Nephron progenitor cell (in vitro differentiated cells): ENCODE measurements at places on chromosomes 7 and 10.

DNA sequence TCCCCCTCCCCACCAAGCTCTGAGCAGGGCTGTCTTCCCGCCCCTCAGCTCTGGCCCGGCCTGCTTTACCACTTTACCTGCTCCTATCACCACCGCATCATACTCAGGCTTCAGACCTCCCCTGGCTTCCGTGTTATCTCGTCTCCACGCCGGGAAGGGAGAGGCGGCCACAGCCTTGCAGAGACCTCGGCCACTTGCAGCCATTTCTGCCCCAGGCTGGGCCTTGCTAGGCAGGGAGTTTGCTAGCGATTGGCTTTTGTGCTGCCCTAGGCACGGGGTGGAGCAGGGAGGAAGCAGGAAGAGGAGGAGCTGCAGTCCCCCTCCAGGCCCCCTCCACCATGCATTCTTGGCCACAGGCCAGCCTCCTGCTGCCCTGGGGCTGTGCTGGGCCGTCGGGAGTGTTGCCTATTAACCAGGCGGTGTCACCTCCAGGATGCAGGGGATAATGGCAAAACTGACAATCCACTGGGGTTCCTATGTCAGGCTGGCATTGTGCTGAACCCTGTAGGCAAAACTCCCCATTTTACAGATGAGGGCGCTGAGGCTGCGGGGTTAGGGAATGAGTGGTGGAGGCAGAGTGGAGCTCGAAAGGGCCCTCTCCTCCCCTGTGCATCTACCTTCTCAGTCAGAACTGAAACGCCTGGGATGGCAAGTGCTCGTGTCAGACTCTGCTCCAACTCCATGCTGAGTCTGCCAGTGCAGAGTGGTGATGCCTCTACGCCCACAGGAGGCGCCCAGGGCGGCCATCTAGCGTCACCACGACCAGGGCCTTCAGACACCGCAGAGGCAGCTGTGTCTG, at the start of gene PYROXD2:
Gene PYROXD2, minus strand, starts transcription at position 251 of the 799 bp plus-strand sequence. Its CDS starts 47 bp downstream, at position 204.
- DNase-seq: peak; percentile 63

DNA sequence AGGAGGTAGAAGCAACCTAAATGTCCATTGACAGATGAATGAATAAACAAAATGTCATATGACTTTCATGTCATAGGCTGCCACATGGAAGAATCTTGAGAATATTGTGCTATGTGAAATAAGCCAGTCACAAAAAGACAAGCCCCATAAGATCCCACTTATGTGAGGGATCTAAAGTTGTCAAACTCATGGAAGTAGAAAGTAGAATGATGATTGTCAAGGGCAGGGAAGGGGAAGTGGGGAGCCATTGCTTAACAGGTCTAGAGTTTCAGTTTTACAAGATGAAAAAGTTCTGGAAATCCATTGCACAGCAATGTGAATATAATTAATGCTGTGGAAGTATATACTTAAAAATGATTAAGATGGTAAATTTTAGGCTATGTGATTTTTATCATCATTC, 229.3 kb upstream of the KMT2E start:
- DNase-seq: no peak

GRCh38 chr7:40649247-40649646, 514.4 kb downstream of the SUGCT start:
- DNase-seq: no peak

GRCh38 chr10:80582286-80582960, 44.7 kb downstream of the SH2D4B start:
- no peak for DNase-seq

DNA sequence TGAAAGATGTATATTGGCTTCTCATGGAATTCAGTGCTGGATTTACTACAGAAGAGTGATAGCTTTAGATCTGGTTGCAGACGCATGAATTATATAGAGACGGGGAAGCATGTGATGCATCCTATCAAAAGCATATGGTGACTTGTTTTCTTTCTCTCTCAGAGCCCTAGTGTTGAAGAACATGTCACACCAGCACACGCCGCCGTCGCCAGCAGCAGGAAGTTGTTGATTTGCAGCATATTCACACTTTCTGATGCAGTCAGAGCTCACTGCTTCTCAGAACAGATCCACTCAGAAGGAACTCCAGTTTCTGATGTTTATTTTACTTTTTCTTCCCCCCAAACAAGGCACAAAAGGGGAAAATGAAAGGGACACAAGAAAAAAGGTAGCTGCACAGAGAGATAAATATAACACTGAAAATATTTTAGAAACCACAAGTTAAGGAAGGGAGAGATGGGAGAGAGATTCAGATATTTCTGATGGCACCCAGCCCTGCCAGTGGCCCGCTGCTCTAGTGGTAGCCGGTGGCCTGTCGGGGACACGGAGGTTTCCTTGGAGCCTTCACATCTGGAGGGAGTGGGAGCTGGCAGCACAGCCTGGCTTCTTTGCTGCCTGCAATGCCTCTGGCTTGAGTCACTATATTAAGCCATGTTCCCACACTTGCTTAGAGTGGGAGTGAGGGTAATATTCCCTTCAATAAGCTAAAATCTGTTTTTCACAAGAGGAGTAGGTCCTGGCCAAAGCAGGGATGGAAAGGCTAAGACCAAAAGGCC, 123.2 kb downstream of the NRP1 start:
- no peak for DNase-seq

DNA sequence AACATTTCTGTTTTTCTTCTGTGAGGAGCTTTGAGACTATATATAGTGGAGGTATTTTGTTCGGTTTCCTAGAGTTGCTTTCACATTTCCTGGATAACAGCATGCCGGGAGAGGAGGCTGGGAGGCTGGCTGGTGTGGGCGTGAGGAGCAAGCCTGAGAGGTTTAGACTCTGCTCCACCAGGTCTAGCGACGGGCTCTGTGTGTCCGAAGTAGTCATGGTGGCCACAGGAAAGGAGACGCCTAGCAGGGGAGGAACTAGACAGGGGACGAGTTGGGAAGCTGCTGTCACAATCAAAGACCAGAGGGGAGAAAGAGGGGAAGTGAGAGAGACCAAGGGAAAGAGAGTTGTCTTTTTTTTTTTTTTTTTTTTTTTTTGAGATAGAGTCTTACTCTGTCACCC, 19.6 kb downstream of the PTPRE start:
- DNase-seq: no peak

DNA sequence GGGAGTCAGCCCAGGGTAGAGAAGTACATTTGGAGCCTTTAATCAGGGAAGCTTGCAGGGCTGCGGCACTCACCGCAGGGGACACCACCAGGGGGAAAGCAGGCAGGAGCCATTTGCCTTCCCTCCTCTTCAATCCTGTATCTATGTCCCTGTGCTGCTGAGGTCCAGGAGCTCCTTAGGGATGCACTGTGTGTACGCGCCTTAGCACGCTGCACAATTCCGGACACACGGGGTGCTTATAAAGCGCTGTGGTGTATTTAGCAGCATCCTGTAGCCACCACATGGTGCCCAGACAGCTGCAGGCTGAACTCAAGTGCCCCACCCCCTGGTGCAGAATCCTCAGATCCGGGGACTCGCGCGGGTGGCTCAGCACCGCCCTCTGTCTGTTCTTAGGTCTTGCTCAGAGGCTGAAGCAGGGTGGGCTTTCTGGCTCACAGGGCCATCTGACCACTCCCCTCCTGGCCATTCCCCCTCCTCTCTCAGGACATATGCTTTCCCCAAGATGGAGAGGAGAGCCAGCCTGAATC, 421.4 kb downstream of the SDK1 start:
- peak; percentile 56 for DNase-seq

DNA sequence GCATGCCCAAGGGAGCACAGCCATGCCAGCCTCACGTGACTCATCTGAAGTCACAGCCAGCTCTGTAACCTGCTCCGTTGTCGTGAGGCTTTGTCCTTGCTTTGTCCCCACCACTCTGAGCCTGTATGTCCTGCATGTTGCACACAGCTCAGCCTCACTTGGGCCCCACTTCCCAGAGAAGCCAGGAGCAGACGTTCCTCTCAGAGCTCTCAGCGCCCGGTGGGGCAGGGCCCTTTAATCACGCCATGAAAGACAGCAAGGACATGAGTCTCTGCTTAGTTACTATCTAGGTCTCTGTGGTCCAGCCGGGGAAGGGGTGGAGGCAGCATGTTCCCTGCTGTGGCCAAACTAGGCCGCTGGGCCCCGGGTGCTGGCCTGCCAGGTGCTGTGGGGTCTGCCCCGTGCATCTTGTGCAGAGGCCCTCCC, 127.4 kb upstream of the FAM20C start:
- DNase-seq: no peak

- DNase-seq: peak; percentile 75
Measured at GRCh38 chr10:96043893-96044715, 721 bp downstream of the CCNJ start.

GRCh38 chr7:131250331-131250730, 77.3 kb upstream of the MKLN1 start:
- no peak for DNase-seq

GRCh38 chr7:130793855-130794618, 60.0 kb upstream of the KLF14 start:
- DNase-seq: no peak

- DNase-seq: no peak
Measured at GRCh38 chr7:22846961-22847360, 24.3 kb upstream of the TOMM7 start.

DNA sequence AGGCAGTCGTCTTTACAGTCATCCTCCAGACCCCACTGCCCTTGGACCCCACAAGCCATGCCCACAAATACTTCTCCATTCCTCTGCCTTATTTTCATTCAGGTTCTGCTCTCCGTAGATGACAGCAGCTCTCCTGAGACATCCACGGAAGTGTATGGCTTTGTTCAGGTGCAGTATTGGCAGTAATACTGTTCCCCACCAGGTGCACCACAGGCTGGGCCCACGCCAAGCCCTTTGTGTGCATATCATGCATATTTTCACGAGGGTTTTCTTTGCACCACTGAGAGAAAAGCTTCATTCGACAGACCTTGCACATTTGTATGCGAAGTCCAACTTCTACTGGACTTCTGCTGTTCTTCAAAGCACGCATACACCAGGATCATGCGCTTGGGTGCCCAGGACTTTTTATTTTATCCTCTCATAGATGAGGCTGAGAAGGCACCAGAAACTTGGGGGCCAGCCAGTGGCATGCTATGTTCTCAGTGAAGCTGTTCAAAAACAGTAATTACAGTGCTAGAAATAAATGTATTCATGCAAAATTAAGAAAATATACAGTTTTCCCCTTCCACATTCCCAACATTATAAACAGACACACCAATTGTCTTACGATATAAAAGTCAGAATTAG, 37.8 kb upstream of the PITRM1 start:
- no peak for DNase-seq

- DNase-seq: no peak
Measured at GRCh38 chr10:131183546-131184045, 127.9 kb downstream of the TCERG1L start.

DNA sequence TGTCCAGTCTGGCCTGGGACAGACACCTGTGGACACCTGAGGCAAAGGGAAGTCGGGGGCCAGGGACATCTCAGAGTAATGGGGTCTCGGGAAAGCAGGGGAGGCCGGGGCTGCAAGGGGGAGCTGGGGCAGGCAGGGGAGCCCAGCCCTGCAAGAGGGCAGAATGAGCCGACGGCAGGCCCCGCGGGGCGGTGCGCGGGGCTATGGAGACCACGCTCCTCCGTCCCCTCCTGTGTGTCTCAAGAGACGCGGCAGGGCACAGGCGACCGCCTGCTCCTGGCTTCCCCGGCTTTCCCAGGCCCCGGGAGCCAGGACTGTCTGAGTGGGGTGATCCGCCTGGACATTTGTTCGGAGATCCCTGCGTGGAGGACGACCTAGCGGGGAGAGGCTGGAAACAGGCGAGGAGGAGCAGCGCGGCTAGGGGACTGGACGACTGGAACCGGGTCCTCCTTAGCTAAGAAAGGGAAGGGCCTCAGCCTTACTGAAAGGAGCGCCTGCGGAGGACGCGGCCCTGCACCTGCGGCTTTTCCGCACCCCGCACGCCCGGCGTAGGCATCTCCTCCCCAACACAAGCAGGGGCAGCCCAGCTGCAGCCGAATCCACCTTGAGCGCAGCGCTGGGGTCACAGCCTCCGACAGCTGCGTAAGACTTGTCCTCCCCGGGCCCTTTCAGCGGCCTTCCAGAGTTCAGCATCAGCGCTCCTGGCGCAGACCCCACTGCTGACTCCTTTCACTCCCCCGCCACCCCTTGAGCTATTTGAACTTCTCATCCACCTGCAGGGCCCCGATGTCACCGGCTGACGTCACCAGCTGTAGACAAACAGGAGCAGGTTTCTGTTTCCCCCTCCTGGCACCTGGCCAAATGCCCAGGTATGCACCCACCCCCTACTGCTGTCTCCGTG, 176.4 kb downstream of the ZNF248 start:
- no peak for DNase-seq

GRCh38 chr10:57785546-57785945, 482.1 kb downstream of the IPMK start:
- DNase-seq: no peak

- no peak for DNase-seq
Measured at GRCh38 chr10:96122824-96123223, 7.3 kb upstream of the ZNF518A start.

- DNase-seq: no peak
Measured at GRCh38 chr7:44498230-44498954, 7.9 kb upstream of the NUDCD3 start.

GRCh38 chr10:31083765-31084184, 52.1 kb upstream of the ZNF438 start:
- peak; percentile 35 for DNase-seq

GRCh38 chr10:73647211-73647874, 6.1 kb upstream of the MYOZ1 start:
- DNase-seq: peak; percentile 67

DNA sequence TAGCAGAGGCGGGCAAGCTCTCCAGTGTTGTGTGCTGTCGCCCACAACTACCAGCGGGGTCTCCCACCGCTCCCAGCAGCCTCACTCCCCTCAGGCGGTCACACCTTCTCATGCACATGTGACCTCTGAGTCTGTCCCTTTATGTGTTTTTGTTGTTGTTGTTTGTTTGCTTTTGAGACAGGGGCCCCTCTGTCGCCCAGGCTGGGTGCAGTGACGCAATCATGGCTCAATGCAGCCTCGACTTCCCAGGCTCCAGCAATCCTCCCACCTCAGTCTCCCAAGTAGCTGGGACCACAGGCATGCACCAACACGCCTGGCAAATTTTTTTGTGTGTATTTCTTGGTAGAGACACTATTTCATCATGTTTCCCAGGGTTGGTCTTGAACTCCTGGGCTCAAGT, 1.5 kb downstream of the CPSF4 start:
- DNase-seq: no peak

- DNase-seq: no peak
Measured at GRCh38 chr10:3531670-3532069, 253.3 kb downstream of the KLF6 start.

DNA sequence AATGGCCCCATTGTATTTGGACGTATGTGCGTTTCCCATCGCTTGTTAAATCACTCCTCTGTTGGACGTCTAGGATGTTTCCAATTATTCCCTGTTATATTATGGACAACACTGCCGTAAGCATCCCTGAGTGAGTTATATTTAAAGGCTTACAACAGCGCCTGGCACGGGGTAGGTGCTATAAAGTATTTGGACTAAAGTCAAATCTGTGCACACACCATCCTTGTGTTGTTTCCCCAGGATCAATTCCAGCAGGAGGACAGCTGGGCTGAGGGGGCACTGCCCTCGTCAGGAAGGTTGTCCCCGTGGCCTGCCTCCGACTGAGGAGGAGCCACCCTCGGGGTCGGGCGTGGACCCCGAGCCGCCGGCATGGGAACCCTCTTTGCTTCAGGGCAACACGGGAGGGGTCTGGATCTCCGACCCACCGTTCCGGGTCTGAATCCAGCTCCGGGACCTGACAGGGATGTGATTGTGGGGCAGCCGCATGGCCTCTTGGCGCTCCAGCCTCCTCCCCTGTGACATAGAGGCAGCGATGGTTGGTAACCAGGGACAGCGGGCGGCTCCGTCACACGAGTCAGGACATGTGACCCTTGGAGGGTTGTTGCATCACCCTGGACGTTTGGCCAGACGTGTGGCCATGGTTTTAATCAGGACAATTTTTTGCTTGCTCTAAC, 1.5 kb upstream of the JAKMIP3 start:
- no peak for DNase-seq
